ENCODE measurements at places on chromosomes 3 and 15.

DNA sequence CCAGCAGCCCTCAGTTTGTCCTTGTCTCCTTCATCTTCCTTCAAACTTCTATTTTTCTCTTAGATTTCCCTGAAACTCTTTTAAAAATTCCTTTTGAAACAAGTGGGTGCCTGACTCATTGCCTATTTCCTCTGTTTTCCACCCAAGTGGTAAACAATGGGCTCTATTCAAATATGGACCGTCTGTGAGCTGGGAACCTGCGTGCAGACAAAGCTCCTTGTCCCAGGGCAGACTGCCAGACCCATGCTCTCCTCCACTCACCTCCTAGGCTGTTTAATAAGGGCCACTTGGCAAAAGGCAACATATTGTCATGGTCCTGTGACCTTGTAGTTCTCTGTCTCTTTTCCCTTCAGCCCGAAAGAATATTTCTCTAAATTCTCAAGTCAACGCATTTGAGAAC lies 332.7 kb upstream of the THBS1 start:
- DNase-seq = no peak

- DNase-seq = peak; percentile 30
These were observed 154.5 kb downstream of the TMCO5A start for GRCh38 chr15:38088971-38089370.

- DNase-seq = no peak
These were observed 30.0 kb downstream of the STARD5 start for GRCh38 chr15:81293728-81294515.

DNA sequence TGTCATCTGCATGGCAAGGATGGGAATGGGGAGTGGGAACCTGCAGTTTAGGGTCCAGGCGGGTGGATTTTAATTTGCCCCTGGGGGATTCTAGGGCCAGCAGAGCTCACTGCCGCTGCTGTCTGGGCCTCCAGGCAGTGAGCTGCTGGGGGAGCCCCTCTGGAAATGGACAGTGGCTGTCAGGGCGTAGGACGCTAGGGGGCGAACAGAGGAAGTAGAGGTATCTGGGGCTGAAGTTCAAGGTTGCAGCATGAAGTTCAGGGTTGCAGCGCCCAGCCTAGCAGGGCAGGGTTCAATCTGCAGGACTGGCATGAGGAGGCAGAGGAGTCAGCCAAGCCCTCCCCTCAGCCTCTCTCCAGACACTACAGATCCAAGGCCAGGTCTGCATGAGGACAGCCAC lies 49.5 kb downstream of the APBA2 start:
- no peak for DNase-seq

GRCh38 chr15:62727501-62727900 lies 315.0 kb upstream of the TPM1 start:
- no peak for DNase-seq

DNA sequence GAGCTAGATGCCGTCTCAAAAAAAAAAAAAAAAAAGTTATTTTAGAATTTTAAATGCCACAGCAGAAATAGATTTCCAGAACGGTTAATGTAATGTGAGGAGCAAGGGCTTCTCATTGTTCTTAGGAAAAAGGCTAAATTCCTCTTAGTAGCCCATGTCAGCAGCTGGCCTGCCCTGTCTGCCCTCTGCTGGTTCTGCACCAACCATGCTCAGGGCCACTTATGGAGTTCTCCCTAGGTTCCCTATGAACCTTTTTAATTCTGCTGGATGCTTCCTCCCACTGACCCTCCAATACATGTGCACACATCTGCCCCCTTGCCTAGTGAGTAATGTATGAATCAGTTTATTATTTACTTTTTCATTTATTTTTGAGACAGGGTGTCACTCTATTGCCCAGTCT lies 32.2 kb upstream of the DPPA4 start:
- DNase-seq = no peak

DNA sequence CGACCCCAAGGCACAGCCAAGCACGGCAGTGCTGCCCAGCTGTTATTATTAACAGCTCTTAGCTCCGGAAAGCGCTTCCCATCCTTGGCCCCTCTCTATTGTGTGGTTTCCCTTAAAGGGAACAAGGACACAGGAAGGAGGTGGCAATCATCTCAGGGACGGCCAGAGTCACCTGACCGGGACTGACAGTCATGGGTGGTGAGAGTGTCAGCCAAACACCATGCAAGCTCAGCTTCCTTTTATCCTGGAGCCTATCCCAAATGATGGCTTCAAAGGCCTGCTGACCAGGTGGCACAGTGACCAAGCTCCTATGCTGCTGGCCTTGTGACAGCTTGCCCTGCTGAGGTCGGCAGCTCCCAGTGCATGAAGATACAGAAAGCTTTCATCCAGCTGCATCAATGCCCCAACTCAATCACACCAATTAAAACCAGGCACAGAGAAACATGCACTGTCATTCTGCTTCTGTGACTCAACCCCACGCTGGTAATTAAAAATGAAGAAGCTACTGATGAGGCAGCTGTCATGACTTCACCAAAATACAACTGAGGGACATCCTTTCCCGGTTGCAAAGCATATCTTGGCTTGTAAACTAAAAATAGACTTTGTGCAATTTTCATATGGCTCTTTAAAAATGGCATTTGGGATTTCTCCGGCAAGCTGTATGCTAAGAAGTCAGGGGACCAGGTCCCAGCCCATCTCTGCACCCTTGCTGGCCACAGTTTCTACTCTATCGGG lies 34.0 kb downstream of the PCSK6 start:
- DNase-seq = no peak

GRCh38 chr15:92648190-92648875 lies 7.2 kb downstream of the FAM174B start:
- DNase-seq = no peak

DNA sequence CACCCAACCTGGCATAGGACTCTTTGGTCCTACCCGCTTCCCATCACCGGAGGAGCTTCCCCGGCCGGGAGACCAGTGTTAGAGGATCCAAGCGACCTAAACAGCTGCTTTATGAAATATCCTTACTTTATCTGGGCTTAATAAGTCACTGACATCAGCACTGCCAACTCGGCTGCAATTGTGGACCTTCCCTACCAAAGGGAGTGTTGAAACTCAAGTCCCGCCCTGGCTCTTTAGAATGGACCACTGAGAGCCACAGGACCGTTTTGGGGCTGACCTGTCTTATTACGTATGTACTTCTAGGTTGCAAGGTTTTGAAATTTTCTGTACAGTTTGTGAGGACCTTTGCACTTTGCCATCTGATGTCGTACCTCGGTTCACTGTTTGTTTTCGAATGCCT lies 761.2 kb upstream of the LMCD1 start:
- no peak for DNase-seq

- peak; percentile 91 for DNase-seq
These were observed 11.0 kb downstream of the STARD5 start for GRCh38 chr15:81312790-81313543.

- peak; percentile 43 for DNase-seq
These were observed 25.4 kb upstream of the SLC25A26 start for GRCh38 chr3:66195347-66195783.

- DNase-seq = no peak
These were observed 203.1 kb downstream of the SSR3 start for GRCh38 chr3:156351783-156352182.

DNA sequence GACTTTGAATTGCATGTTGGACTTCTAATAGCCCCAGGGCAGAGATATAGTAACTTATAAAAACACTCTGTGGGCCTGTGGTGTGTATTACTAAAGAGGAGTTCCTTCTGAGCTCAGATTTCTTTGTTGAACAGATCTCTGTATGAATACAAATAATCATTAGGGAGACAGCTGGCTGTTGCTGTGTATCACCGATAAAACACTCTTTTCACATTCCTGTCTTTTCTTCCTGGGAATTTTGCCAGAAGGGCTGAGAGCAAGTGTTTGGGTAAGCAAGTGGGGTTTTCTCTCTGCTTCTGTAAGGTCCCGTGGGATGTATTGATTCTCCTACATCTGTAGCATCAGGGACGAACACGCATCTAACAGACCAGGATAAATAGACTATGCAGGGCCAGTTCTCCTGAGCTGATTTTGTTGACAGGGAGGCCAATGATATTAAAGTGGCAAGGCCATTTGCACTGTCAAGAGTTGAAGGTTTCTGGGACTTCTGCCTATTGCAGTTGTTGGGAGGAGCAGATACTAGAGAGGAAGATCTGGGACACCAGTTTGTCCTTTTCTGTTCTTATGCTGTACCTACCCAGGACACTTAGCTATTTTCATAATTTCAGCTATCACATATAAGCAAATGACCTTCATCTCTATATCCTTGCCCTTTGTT lies 225.9 kb upstream of the CD96 start:
- peak; percentile 61 for DNase-seq

DNA sequence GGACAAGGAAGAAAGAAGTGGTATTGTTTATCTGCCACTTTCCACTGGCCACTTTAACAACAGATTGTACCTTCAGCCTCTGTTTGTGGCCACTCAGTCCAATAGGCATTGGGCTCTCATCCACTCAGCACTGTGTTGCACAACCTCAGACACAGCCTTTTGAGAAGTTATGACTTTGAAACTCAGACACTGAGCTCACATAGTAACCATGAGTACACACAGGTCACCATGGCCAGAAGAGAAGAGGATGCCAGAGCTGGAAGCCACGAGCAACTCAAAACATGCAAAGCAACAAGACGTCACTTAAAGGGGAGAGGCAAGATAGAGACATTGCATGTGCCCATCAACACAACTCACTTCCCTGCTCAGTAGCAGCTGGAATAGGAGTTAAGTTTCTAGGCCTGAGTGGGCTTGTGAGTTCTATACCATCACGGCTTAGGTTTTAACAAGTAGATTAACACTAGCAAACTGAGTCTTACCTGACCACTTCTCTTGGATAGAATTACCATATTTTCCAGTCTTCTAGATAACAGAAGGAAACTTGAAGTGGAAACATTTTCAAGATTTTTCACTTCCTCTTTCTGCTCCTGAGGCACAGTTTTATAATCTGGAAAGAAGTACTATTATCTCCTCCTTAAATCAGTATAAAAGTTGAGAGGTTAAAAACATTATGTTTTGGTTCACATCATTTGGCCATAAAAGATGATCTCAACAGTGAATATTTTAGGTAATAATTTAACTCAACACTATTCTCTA lies 103.5 kb downstream of the IMPG2 start:
- no peak for DNase-seq

- DNase-seq = no peak
These were observed 9.7 kb downstream of the RHCG start for GRCh38 chr15:89486726-89487050.

DNA sequence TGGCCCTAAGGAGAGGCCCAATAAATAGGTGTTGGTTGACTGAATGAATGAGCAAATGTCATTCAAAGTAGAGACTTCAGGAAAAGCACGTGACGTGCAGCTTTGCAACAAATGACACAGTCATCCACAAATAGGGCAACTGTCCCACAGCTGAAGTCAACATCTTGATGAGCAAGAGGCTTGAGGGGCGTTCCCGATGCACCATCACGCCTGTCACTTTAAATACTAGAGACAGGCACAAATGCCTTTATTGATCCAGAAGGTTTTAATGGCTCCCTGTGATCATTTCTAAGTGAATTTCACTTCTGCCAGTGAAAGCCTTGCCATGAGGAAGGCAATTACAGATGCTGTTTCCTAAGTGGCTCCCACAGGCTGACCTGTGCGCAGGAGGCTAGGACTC lies 43.6 kb downstream of the ABTB1 start:
- DNase-seq = no peak

GRCh38 chr3:11563159-11563864 lies 80.4 kb downstream of the VGLL4 start:
- DNase-seq = no peak

DNA sequence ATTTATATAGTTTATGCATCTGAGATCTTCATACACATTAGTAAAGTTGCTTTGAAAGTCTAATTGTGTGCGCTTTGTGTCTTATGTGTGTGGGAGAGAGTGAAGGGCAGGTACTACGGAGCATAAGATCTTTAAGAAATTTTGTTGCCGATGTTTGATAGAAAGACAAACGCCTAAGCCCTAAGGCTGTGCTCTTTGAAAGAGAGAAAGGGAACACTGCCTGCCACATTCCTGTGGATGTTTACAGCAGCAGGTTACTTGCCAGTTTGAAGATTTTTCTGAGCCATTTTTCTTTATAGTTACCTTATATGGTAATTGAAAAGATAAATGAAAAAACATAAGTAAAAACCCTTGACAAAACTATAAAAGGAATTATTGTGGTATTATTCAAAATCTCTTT lies 17.0 kb downstream of the DTWD1 start:
- DNase-seq = no peak

GRCh38 chr3:159937561-159938166 lies 51.0 kb upstream of the IL12A start:
- no peak for DNase-seq

GRCh38 chr15:69126054-69126469 lies 34.4 kb upstream of the GLCE start:
- DNase-seq = peak; percentile 66

DNA sequence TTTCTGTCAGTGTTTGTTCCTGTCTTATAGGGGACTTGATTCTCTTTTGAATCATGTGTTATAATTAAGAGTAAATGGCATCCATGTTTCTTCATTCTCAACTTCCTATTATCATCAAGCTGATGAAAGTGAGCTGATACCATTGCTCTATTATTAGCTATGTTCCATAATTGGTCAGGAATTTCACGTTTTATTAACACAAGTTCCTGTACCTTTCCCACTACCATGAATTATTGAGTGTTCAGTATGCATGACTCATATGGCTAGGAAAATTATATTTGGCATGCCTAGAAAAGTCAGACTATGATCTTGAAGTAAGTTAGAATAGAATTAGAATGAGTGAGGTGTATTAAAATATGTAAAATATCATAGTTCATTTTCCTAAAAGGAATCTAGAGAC lies 278.9 kb upstream of the LRRC3B start:
- no peak for DNase-seq

Measured in lung (tissue), 17 donors.